ENCODE measurements at places on chromosomes 16 and 17.

DNA sequence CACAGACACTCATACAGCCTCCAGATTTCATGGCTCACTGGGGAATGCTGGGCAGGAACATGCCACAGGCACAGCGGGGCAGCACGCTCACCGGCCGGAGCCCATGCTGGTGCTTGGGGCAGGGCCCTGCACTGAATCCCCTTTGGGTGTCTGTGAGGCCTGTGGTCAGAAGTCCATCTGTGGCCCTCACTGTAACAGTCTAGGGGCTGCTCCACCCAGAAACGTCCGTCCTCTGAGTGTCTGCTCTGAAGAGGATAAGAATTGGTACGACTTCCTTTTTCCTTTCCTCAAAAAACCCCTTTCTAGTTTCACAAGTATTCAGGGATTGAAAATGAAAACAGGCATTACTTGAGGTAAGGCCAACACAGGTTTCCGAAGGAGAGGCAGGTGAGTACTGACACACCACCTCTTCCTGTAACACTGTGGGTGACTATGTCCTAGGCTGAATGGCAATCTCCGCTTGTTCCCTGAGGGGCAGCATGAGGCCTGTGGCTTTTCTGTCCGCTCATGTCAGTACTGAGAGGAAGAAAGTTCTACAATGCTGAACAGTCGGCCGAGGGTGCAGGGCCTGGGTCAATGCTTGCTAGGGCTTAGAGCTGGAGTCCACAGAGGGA, 42.5 kb downstream of the TMEM11 start:
- DNase-seq: no peak
- H3K4me1 ChIP-seq: peaks cover 19% of the 10 kb centered on the region
- H3K4me3 ChIP-seq: no peak overlapping the region
- H3K27ac ChIP-seq: peak overlapping the region; percentile 62
- H3K27me3 ChIP-seq: no peaks in the 10 kb centered on the region

GRCh38 chr17:32992321-32993033, 830 bp downstream of the SPACA3 start:
- H3K27ac ChIP-seq: no peak overlapping the region
- peaks cover 3% of the 10 kb centered on the region for H3K27me3 ChIP-seq
- no peaks in the 10 kb centered on the region for H3K4me1 ChIP-seq
- H3K4me3 ChIP-seq: no peak overlapping the region
- no peaks in the 10 kb centered on the region for H3K36me3 ChIP-seq

DNA sequence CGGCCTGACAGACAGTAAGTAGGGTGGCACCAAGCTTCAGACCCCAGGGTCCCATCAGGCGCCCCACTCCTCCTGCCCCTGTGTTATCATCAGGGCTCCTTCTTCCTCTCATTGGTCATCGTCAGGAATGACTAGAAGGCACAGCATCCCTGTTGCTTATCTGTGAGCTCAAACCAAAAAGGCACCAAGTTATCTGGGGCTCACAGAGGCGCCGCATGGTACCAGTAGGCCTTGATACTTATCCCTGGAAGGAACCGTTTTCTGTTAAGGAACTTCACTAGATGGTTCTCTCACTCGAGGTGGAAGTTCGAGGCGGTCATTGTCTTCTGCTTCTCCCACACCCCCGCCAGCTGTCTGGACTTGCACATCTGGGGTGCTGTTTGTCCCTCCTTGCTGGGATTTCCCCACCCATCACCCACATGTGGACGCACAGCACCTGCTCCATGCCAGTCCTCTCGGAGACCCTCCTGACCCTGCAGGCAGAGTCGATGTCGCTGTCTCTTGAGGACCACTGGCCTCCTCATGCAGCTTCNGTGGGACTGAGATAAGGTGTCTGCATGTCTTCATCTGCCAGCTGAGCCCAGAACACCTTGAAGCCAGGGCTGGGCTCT, 52.1 kb downstream of the METRNL start:
- H3K27me3 ChIP-seq: peaks cover 2% of the 10 kb centered on the region
- no peak for DNase-seq
- H3K4me3 ChIP-seq: no peak overlapping the region
- no peaks in the 10 kb centered on the region for H3K4me1 ChIP-seq
- no peaks in the 10 kb centered on the region for H3K36me3 ChIP-seq

- DNase-seq: no peak
- no peaks in the 10 kb centered on the region for H3K27me3 ChIP-seq
- no peak overlapping the region for H3K4me3 ChIP-seq
- peaks cover 6% of the 10 kb centered on the region for H3K4me1 ChIP-seq
- no peak overlapping the region for H3K27ac ChIP-seq
- H3K36me3 ChIP-seq: peaks cover 34% of the 10 kb centered on the region
These were observed 55.0 kb upstream of the MRC2 start for GRCh38 chr17:62572488-62572887.

DNA sequence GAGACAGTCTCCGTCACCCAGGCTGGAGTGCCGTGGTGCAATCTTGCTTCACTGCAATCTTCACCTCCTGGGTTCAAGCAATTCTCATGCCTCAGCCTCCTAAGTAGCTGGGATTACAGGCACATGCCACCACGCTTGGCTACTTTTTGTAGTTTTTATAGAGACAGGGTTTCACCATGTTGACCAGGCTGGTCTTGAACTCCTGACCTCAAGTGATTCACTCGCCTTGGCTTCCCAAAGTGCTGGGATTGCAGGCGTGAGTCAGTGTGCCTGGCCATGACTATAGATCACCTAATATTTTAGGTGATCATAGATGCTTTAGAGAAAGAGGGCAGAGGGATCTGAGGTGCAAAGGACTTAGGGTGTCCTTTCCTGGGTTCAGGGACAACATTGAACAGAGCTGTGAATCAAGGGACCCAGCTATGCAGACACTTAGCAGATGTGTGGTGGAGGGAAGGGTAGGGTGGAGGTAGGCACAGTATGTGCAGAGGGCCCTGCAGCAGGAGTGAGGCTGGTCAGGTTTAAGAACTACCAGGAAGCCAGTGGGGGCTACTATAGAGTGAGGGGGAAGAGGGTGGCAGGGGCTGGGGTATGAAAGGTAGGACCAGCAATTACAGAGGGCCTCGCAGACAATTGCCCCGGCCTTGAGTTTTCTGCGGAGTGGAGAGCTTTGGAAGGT, 116.5 kb downstream of the CMIP start:
- no peaks in the 10 kb centered on the region for H3K27me3 ChIP-seq
- no peak overlapping the region for H3K27ac ChIP-seq
- H3K36me3 ChIP-seq: no peaks in the 10 kb centered on the region
- no peak for DNase-seq
- no peaks in the 10 kb centered on the region for H3K4me1 ChIP-seq

- no peak overlapping the region for H3K27ac ChIP-seq
- H3K36me3 ChIP-seq: no peaks in the 10 kb centered on the region
- H3K27me3 ChIP-seq: peaks cover 5% of the 10 kb centered on the region
- peaks cover 10% of the 10 kb centered on the region for H3K4me1 ChIP-seq
These were observed 73.9 kb upstream of the TANC2 start for GRCh38 chr17:62892061-62892675.

GRCh38 chr17:73831699-73832098, 187.5 kb upstream of the SDK2 start:
- no peaks in the 10 kb centered on the region for H3K27me3 ChIP-seq
- peaks cover 7% of the 10 kb centered on the region for H3K4me1 ChIP-seq
- no peak for DNase-seq
- H3K4me3 ChIP-seq: no peak overlapping the region
- no peaks in the 10 kb centered on the region for H3K36me3 ChIP-seq

- H3K36me3 ChIP-seq: peaks cover 10% of the 10 kb centered on the region
- peaks cover 4% of the 10 kb centered on the region for H3K27me3 ChIP-seq
- no peak overlapping the region for H3K4me3 ChIP-seq
- DNase-seq: no peak
- H3K4me1 ChIP-seq: peaks cover 25% of the 10 kb centered on the region
- no peak overlapping the region for H3K27ac ChIP-seq
These were observed 19.1 kb upstream of the LCMT1 start for GRCh38 chr16:25092441-25092840.

DNA sequence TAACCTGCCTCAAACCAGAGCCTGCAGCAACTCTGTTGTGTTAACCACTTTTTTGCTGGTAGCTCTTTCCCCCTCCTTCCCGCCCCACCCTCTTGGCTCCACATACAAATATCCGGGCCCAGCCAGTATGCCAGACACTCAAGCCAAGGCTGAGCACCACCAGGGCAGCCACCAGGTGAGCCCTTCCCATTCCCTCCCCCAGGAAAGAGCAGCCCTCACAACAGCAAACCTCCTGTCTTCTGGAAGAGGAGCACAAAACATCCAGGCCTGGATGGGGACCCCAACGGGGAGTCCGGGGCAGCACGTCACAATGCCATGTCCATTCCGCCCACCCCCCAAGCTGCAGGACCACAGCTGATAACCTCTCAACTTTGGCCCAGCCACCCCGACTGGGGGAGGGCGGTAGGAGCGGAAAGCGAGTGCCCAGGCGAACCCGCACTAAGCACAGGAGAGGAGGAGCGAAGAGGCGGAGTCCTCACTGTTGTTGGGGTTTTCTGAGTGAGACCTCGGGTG, 757 bp downstream of the ORMDL3 start:
- peaks cover 21% of the 10 kb centered on the region for H3K36me3 ChIP-seq
- peak overlapping the region; percentile 97 for H3K4me3 ChIP-seq
- DNase-seq: peak; percentile 64
- no peaks in the 10 kb centered on the region for H3K27me3 ChIP-seq

DNA sequence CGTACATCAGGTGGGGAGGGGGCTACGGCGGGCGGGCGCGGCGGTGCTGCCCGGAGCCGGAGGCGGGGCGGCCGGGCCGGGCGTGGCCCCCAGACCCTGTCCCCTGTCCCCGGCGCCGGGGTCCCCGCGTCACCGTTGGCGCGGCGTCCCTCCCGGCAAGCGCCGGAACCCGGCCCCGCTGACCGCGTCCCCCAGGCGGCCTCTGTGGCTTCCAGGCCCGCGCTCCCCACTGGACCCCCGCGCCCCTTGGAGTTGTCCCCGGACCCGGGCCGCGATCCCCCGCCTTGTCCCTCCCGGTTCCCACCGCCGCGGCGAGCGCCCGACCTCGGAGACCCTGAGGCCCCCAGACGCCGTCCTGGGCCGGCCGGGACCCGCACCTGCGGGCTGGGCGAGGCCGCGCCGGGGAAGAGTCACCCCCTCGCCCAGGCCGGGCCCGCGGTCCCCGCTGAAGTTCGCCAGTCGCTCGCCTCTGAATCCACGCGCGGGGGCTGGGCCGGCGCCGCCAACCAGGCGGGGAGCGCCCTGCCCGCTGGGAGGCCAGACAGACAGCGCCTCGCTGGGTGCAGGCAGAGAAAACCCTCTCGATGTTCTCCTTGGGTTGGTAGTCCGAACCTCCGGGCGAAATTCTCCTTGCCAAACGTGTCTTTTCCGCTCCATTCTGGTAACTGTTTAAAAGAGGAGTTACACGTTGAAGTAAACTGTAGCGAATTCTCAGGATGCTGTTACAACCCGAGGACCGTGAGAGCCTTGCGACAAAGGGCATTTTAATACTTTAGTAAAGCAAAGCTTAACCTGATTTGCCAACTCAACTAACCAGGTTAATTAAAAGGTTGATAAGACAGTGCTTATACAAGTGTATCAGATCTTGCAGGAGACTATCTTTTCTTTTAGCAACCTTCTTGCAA, 761 bp downstream of the GAN start:
- peaks cover 70% of the 10 kb centered on the region for H3K4me1 ChIP-seq
- no peaks in the 10 kb centered on the region for H3K27me3 ChIP-seq
- H3K4me3 ChIP-seq: peak overlapping the region; percentile 90

- DNase-seq: no peak
- H3K27me3 ChIP-seq: no peaks in the 10 kb centered on the region
- H3K27ac ChIP-seq: no peak overlapping the region
- peaks cover 27% of the 10 kb centered on the region for H3K4me1 ChIP-seq
- H3K4me3 ChIP-seq: no peak overlapping the region
- peaks cover 61% of the 10 kb centered on the region for H3K36me3 ChIP-seq
These were observed 12.1 kb downstream of the NFE2L1 start for GRCh38 chr17:48060249-48060648.

GRCh38 chr16:48611329-48612137, 1.6 kb upstream of the N4BP1 start:
- peaks cover 8% of the 10 kb centered on the region for H3K36me3 ChIP-seq
- H3K4me3 ChIP-seq: peak overlapping the region; percentile 68
- H3K27me3 ChIP-seq: no peaks in the 10 kb centered on the region
- DNase-seq: peak; percentile 82
- H3K4me1 ChIP-seq: peaks cover 62% of the 10 kb centered on the region

All from activated T-helper 1 cell treated with anti-CD3 and anti-CD28 coated beads, Interleukin-12 subunit alpha, Interleukin-12 subunit beta, Interleukin-2, Interleukin-4 antibody, amounts not matched to agents 30 ng/mL and 10 ng/mL and 1 ng/mL, durations not matched to agents 14 hours and 24 hours and 36 hours (primary cell).